Sigmoid colon (tissue), 7 donors: ENCODE measurements at places on chromosomes 5 and 9.
A peak's percentile ranks its signal among the peaks of the same experiment; 100 is the strongest.

DNA sequence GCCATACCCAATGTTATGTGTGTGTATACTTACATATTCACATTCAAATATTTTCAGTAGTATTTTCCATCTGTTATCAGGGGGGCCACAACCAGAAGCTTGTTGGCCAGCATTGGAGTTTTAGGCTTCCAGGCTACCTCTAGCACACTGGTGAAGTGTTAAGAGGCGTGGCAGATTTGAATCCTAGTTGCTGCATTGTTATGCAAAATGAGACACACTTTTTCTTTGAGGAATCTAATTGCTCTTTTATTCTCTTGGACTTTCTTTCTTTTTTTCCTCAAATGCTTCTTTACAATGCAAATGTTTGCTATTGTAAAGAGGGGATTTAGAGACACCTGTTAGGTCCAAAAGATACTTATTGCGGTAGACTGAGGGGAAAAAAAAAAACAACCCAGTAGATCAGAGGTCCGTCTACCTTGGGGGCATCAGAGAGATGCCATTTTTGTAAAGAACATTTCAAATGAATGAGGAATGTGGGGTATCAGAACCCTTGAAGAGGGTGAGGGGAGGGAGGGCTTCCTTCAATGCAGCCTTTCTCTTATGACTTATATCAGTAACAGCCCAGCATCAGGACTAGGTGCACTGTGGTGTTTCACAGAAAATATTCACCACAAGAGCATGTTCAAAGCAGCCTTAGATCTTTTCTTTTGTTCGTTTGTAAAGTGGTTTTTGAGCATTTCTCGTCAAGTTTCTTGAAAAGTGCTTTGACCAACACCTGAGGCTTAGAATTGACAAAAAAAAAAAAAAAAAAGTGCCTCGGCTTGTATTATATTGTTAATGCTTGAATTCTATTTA, 3.8 kb downstream of the SMARCA2 start:
- no peak for DNase-seq

GRCh38 chr9:99019510-99020331, 76.0 kb downstream of the COL15A1 start:
- no peak for DNase-seq

DNA sequence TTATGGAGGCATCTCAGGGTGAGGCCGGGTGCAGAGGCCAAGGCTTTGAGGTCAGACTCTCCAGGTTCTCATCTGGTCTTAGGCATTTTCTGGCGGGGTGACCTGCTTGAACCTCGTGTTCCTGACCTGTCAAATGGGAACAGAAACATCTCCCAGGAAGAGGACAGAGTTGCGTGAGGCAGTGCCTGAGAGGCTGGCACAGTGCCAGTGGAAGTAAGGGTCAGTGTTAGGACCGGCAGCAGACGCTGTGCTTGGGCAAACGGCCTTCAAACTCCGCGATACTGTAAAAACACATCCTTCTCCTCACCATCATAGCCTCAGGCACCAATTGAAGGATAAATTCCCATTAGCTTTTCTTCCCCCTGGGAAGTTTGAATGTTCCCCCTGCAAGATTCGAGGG, 55.6 kb upstream of the FCN2 start:
- no peak for DNase-seq

- DNase-seq: no peak
Measured at GRCh38 chr9:70422371-70423043, 8.1 kb upstream of the KLF9 start.

- DNase-seq: no peak
Measured at GRCh38 chr9:26551971-26552370, 340.6 kb downstream of the CAAP1 start.

GRCh38 chr9:88835772-88836171, 155.5 kb upstream of the S1PR3 start:
- no peak for DNase-seq

- DNase-seq: peak; percentile 46
Measured at GRCh38 chr5:1724822-1725602, 74.6 kb downstream of the MRPL36 start.

GRCh38 chr5:140560227-140560626, 3.0 kb upstream of the SRA1 start:
- DNase-seq: peak; percentile 59

DNA sequence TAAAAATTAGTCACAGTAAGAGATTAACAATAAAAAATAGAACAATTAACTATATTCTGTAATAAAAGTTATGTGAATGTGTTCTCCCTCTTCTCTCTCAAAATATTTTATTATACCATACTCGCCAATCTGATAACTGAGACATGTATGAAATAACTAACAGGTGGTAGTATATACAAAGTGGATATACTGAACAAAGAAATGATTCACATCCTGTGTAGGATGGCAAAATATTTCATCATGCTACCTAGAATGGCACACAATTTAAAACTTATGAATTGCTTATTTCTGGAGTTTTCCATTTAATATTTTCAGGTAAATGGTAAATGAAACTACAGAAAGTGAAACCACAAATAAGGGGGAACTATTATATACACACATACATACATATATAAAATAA, 152.5 kb downstream of the RNF180 start:
- no peak for DNase-seq

- DNase-seq: no peak
Measured at GRCh38 chr9:2839040-2839439, 4.9 kb downstream of the PUM3 start.

DNA sequence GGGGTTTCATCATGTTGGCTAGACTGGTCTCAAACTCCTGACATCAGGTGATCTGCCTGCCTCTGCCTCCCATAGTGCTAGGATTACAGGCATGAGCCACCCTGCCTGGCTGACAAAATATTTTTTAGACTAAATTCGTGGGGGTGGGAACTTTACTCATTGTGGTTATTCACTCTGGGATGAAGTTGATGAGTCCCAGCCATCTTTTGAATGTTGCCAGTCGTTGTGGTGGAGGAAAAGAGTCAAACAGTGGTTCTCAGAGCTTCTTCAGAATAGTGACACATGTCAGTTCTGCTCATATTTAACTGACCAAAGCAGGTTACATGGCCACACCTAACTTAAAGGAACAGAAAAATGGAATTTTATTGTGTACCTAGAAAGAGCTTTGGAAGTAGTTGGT, 6.9 kb downstream of the SREK1 start:
- DNase-seq: no peak

DNA sequence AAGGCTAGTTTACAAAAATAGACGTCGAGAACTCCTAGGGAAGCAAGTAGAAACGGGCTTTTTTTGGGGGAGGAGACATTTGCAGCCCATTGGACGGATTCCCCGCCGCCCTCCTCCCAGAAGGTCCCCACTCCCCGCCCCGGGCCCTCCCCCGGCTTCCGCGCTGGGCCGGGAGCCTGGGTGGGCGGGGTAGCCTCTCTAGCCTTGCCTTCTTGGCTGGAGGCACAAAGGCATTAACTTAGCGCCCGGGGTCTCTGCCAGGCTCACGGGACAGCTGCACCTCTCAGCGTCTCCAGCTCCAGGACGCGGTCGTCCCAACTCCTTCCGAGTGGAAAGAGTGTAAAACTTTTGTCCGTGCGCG, at the start of gene DMRTA1:
Gene DMRTA1, plus strand, starts transcription at position 236 of the 361 bp plus-strand sequence. CDS start 242 bp downstream, outside the sequence.
- peak; percentile 91 for DNase-seq

DNA sequence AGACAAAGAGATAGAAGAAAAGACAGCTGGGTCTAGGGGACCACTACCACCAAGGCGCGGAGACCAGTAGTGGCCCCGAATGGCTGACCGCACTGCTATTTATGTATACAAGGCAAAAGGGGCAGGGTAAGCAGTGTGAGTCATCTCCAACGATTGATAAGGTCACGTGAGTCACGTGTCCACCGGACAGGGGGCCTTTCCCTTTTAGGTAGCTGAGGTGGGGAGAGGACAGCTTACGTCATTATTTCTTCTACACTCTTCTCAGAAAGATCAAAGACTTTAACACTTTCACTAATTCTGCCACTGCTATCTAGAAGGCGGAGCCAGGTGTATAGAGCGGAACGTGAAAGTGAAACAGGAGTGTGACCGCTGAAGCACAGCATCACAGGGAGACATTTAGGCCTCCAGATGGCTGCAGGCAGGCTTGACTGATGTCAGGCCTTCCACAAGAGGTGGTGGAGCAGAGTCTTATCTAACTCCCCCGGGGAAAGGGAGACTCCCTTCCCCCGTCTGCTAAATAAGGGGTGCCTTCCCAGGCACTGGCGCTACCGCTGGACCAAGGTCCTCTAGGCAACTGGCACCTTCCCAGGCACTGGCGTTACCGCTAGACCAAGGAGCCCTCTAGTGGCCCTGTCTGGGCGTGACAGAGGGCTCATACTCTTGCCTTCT, 6.1 kb upstream of the PRR16 start:
- peak; percentile 86 for DNase-seq

GRCh38 chr5:122322801-122323548, 10.9 kb downstream of the SNCAIP start:
- no peak for DNase-seq

- DNase-seq: no peak
Measured at GRCh38 chr5:26193626-26194025, 844.8 kb downstream of the CDH9 start.

- no peak for DNase-seq
Measured at GRCh38 chr9:111952559-111952958, 55.9 kb downstream of the UGCG start.
